ENCODE measurements at places on chromosomes 1 and 21.
A peak's percentile ranks its signal among the peaks of the same experiment; 100 is the strongest.

DNA sequence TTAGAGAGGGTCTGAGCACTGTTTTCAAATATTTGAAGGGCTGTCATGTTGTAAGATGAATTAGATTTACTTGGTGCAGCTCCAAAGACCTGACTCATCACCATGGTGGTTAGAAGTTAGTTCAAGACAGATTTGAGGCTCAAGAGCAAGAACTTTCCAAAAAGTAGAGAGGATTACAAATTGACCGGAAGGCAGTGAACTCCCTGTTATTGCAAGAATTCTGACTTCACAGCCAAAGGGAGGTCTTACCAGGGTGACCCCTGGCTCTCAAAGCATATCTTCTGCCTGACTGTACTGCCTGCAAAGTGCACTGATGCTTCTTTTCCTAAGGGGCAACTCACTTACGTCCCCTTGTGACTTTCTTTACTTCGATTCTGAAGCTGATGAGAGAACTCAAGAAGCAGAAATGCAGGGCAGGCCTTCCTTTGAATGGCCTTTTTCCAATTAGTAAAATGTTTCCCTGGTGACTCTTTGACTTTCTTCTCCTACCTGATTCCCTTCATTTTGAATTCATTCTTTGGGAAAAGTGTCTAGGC lies 86.4 kb downstream of the NAV1 start:
- peak; percentile 97 for DNase-seq

DNA sequence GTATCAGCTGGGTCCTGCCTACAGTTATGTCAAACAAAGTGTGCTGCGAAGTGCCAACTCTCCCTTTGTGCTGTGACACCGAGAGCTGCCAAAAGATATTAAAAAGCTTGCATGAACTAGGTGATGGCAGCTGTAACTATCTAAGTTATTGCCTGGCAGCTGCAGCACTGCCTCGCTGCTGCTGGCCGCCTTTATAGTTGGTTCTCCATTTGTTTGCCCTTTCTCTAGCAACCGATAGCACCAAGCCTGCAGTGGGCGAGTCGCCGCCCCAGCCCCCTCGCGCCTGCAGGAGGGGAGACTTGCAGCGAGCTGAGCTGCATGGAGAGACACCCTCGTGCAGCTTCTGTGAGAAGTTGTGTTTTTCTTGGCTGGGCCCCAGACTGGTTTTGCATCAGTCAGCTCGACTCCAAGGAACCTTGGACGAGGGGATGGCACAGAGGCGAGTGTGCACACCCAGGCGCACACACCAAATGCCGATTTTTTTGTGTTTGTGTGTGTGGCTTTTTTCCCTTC lies 330.6 kb downstream of the RPS6KC1 start:
- no peak for DNase-seq

- DNase-seq: peak; percentile 92
Measured at GRCh38 chr1:42941640-42942330, 16.9 kb downstream of the SLC2A1 start.

DNA sequence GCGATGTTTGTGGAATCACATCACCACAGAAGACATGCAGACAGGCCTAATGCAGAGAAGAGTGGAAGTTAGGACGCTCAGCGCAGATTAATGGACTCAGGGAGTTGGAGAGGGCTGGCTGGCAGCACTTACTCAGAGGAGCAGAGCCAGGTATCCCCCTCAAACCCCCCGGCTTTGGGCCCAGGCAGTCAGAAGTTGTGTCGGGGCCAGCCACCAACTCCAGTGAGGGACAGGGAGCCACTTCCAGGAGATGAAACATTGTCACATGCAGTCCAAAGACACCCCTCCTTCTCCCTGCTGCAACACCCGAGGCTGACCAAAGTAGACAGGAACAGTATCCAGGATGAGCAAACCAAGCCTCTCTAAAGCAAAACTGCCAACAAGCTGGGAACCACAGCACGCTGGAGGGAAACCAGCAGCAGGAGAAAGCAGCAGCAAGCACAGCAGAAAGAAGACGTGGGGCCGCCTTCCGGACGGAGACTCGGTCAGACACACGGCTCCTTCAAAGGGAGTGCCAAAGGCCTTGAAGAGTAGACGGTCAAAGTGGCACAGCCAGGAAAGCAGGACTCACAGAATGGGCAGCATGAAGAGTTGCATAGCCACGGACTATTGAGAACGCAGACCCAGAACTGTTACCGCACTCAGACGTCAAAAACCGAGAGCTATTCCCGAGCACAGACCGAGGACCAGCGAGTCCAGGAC lies 149.3 kb downstream of the PCBP3 start:
- no peak for DNase-seq

DNA sequence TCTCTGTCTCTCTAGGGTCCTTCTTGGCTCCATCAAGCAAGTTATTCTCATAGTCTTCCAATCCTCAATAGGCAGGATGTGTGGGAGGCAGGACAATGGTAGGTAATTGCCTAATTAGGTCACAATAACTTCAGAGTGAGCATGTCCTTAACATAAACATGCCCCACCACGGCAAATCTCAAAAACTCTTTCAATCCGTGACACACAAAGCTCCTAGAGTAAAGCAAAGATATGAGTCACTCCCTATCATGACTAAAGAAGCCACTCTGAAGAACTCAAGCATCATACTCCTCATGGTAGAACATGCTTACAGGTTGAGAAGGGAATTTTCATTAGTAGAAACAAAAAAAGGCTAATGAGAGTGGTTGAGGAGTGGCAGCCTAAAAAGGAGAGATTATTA lies 4.9 kb downstream of the HAO2 start:
- peak; percentile 71 for DNase-seq

GRCh38 chr1:153773096-153773921 lies 1.9 kb upstream of the SLC27A3 start:
- no peak for DNase-seq

DNA sequence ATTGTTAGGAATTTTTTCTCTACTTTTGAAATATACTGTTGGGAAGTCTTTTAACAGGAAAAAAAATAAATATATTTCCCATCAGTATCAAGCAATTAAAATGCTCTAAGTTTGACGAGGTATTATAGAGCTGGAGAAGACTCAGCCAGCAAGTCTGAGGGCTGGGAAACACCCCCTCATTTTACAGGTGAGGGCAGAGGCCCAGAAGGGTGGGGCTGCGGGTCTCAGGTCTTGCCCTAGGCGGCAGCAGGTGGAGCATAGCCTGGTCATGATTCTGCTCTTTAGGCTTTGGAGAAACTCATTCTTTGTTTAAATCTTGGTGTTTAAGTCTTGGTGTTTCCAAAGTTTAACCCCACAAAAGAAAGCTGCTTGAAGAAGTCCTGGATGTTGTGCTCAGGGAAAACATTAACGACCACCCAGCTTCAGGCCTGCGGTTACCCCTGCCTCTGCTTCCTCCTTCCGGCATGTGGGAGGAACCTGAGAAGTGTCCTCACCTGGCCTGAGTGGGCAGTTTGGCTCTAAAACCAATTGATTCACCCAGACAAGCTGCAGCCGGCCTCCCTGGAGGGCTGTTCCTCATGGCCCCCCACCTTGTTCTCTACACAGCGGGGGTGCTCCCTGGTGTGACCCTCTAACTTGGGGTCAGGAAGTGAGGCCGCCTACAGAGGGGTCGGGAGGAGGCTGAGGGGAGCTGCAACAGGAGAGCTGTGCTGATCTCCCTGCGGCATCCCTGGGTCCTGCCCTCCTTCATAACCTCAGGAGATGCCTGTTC lies 41.7 kb downstream of the OLFML2B start:
- no peak for DNase-seq

- DNase-seq: no peak
Measured at GRCh38 chr1:13730751-13731482, 30.9 kb downstream of the PRDM2 start.

DNA sequence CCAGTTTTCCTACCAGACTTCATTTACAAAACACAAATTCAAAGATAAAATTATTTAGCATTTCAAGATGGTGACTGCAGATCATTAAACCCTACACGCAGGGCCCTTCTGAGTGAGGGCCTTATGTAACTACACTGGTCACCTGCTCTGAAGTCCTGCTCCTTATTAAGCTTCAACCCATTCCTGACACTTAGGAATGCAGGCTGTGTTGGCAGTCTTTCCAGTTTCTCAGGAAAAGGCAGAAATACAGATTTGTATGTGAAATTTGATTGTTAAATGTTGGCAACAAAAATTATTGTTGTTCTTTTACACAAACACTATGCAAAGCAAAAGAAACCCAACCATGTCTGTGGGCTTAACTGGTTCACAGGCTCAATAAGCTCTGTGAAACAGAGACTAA lies 25.8 kb upstream of the BCAS2 start:
- DNase-seq: no peak

DNA sequence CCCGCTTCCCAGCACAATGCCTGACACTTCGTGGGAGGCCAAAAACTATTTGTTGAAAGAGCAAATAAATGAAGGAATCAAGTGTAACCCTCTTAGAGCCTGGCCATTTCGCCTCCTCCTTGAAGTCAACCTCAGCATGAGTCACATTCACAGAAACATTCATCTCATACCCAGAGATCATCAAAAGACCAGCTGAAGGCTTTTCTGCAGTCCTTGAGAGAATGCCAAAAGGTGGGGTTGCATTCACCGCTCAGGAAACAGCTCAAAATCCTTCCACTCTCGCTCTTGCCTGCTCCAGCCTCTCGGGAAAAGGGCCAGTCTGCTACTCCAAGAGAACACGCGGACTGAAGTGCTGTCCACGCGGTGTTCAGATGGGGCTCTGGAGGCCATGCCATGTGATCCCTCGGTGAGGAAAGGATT lies 90.0 kb downstream of the VWA5B1 start:
- peak; percentile 72 for DNase-seq

DNA sequence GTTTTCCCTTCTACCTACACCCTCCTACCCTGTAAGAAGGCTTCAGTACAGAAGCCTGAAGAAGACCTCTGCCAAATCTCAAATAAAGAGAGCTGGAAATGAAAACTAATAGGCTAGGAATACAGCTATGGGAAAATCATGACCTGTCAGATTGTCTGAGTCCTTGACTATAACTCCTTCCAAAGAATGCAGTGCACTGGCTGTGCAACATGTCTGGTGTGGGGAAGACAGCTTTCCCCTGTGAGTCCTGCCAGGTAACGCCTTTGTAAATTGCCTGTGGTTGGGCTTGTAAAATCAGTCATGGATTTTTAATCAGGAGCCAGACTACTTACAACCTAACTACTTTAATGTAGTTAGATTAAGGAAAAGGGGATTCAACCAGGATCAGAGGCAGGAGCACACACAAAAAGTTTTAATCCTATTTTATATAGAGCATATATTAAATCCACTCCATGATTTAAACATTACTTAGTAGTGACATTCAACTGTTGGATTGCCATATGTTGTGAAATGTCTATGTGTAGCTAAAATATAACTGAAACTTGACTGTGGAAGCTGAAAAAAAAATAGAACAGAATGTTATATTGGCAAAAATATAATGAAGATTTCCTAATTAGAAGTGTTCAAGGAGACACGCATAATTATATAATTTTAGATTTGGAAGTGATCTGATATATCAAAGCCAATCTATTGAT lies 1667.8 kb downstream of the KCNT2 start:
- no peak for DNase-seq

- no peak for DNase-seq
Measured at GRCh38 chr1:162080472-162081015, 11.1 kb downstream of the NOS1AP start.

GRCh38 chr1:153395136-153395685 lies 4.3 kb upstream of the S100A8 start:
- peak; percentile 22 for DNase-seq

DNA sequence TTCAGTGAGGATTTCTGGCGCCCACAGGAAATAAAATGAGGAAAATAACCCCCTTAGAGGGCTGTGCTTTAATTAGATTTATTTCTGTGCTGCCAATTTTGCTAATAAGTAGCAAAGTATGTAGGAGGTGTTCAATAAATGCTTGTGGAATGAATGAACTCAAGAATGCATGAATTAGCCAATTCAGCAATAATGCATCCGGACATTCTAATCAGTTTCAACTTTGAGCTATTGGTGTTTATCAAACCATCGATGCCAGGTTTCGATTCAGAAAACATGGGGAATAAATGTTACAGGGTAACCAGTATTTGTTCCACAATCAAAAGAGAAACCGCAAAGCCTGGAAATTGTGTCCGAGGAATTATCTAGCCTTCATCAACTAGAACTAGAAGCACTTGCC lies 353.2 kb downstream of the NTNG1 start:
- no peak for DNase-seq

- no peak for DNase-seq
Measured at GRCh38 chr21:32377991-32378390, 14.8 kb downstream of the URB1 start.

- DNase-seq: peak; percentile 24
Measured at GRCh38 chr21:26513212-26513611, 59.9 kb downstream of the CYYR1 start.

DNA sequence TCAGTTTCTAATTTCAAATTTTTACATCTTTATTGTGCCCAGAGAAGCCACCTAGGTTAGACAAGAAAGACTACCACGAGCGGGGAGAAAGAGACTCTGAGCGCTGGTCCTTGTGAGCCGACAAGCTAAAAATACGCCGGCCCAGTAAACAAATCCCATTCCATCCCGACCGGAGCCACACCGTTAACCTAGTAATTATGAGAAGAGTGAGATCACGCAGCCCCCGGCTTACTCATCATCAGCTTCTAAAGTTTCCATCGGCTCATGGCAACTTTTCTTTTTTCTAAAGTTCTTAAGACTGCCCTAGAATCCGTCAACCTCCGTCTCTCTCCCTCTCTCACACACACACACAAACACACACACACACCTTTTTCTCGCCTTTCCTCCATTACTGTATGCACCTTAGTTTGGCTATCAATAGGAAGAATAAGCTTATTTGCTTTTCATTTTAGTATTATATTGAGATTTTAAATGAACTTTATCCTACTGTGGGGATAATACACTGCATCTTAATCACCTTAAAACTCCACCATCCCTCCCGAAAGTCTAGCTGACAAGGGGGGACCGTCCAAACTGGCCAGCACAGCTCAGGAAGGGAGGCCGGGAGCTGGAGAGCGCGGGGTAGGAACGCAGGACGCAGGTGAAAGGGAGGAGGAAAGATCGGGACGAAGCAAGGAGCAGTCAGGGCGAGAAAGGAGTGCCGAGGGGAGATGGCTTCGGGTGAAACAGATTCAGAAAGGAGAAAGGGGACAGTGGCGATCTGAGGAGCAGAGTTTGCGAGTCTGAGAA lies 728 bp downstream of the OTUD7B start:
- DNase-seq: peak; percentile 92

GRCh38 chr1:157600236-157600635 lies 2.4 kb upstream of the FCRL4 start:
- DNase-seq: no peak

DNA sequence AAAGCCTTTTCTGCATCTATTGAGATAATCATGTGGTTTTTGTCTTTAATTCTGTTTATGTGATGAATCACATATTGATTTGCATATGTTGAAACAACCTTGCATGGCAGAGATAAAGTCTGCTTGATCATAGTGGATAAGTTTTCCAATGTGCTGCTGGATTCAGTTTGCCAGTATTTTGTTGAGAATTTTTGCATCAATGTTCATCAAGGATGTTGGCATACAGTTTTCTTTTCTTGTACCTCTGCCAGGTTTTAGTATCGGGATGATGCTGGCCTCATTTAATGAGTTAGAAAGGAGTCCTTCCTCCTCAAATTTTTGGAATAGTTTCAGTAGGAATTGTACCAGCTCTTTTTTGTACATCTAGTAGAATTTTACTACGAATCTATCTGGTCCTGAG lies 55.0 kb downstream of the COL24A1 start:
- peak; percentile 4 for DNase-seq

GRCh38 chr1:169175461-169175860 lies 69.0 kb downstream of the ATP1B1 start:
- no peak for DNase-seq
